ENCODE measurements at places on chromosomes 3 and 15.

- DNase-seq: no peak
These were observed 50.8 kb downstream of the LYSMD4 start for GRCh38 chr15:99682455-99682854.

- DNase-seq: no peak
These were observed 34.9 kb downstream of the FLNB start for GRCh38 chr3:58042947-58043707.

GRCh38 chr15:63082366-63082765 lies 39.3 kb upstream of the LACTB start:
- peak; percentile 32 for DNase-seq

- no peak for DNase-seq
These were observed 14.1 kb upstream of the EDC3 start for GRCh38 chr15:74709892-74710291.

GRCh38 chr3:97001611-97002010 lies 187.2 kb downstream of the EPHA6 start:
- DNase-seq: no peak

DNA sequence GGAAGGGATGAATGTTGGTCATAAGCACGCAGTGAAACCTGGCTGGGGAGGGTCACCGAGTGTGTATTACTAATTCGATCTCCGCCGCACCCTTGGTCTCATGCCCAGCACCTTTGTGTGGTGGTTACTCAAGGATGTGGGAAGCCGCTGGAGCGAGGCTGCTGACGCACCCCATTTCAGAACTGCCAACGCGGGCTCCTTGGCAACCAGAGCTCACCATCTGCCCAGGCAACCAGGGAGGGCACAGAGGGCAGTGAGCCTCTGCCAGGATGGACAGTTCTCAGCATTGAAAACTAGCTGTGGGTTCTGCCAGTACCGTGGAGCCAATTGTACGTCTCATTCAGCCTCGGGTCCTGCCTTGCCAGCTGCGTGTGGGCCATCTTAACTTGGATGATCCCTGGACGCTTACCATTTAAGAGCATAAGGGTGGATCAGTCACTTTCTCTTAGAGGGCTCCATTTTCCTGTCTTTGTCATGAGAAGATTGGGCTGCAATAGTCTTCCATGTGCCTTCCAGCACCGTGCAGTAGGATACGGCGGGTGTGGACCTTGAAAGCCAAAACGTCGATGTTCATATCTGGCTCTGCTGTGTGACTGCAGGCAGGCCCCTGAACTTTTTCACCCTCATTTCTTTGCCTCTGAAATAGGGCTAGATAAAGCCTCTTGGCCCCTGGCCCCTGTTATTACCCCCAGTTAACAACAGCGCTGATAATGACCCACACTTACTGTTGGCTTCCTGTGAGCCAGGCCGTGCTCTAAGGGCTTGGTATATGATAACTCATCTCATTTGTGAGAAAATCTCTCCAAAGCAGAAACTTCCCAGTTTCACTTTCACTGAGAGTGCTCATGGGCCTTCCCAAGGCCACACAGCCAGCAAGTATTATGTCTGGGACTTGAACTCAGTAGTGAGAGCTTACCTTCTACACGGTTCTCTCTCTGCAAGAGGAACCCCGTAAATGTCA lies 238.8 kb downstream of the OPA1 start:
- no peak for DNase-seq

GRCh38 chr3:13006216-13006990 lies 66.8 kb downstream of the IQSEC1 start:
- DNase-seq: no peak

- peak; percentile 58 for DNase-seq
These were observed 25.4 kb upstream of the SLC25A26 start for GRCh38 chr3:66195347-66195783.

GRCh38 chr3:119967353-119968006 lies 126.8 kb downstream of the GSK3B start:
- no peak for DNase-seq

GRCh38 chr3:39327746-39328349 lies 1.7 kb upstream of the CCR8 start:
- DNase-seq: no peak

DNA sequence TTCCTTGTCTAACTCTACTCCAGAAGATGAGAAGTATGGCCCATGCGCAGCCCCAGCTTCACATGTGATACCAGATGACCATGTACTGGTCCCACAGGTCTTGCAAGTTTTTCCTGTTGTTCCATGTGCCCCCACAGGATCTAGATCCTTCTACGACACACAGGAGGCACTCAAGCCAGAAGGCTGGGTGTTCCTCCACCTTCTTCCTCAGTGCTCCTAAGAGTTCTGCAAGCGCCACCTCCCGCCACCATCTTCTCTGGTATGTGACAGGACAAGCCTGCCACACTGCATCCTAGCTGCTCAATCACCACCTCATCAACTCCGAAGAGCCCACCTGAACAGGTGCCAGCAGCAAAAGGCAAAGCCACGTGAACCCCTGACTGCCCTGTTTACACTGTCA lies 43.1 kb downstream of the XXYLT1 start:
- DNase-seq: peak; percentile 17

- no peak for DNase-seq
These were observed 255.3 kb upstream of the IL12A start for GRCh38 chr3:159733194-159733860.

DNA sequence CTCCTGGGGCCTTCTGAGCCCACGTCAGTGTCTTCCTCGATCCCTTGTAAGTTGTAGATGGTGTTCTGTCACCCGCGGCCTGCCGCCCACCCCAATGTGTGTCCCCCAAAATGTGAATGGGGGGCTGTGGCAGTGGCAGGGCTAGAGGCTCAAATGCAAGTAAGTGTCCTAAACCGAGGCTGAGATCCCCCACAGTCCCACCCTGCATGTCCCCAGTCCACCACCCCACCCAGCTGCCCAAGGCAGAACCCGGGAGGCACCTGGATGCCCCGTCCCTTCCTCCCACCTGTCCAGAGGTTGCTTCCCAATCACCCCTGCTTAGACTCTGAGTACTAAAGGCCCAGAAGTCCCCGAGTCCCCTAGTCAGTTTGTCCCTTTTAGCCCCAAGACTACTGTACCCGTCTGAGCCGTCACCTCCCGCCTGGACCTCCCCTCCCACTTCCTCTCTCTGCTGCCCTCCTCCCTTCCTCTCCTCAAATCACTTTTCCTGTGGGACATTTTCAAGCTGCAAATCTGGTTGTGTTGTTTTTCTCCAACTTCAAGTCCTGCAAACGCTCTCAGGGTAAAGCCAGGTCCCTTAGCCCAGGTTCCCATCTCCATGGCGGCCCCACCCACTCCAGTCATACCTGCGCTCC lies 11.8 kb upstream of the PLXND1 start:
- no peak for DNase-seq

DNA sequence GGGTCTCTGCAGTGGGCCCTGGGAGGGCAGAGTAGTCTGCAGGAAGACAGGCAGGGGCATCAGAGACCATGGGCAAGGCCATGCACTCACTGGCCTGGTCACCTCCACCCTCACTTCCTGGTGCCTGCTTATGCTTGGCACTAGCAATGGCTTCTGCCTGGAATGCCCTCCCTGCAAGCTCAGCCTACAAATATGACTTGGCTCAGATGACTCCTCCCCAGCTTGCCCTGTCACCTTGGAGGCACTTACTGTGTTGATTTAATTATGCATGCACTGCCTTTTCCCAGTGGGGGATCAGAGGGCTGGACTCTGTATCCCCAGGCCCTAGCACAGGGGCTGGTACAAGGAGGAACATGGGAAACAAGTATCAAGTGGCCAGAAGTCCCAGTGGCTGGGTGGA lies 7.8 kb downstream of the C3orf18 start:
- no peak for DNase-seq

DNA sequence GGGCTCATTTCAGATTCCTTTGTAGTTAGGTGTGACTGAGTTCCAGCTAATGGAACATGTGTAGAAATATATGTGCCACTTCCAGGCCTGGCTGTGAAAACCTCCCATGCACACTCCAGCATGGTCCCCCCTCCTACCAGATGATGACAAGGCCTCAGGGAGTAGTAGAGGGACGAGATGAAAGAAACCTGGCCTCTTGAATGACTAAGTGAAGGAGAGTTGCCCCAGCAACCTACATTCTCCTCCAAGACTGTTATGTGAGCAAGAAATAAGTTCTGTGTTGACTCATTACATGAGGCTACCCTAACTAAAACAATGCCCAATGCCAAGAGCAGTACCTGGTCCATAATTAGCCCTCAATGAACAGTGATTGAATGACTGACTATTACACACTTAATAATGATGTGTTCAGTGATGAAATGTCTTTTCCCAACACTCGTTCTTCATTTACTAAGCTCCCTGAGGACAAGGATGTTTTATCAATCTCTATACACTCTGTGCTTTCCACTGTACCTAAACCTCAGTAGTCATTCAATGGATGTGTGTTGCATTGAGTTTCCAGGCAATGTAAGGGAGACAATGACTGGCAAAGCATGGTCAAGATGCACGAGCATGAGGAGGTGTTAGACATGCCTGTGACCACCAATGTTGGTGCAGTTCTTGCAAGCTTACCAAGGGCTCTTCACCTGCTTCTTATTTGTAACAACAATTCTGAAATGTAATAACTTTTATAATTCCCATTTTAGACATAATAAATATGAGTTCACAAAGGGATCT lies 62.0 kb upstream of the BCL6 start:
- no peak for DNase-seq

GRCh38 chr15:80240276-80240675 lies 11.7 kb downstream of the CTXND1 start:
- DNase-seq: no peak

- peak; percentile 76 for DNase-seq
These were observed 2.2 kb upstream of the DCAF1 start for GRCh38 chr3:51501833-51502561.

DNA sequence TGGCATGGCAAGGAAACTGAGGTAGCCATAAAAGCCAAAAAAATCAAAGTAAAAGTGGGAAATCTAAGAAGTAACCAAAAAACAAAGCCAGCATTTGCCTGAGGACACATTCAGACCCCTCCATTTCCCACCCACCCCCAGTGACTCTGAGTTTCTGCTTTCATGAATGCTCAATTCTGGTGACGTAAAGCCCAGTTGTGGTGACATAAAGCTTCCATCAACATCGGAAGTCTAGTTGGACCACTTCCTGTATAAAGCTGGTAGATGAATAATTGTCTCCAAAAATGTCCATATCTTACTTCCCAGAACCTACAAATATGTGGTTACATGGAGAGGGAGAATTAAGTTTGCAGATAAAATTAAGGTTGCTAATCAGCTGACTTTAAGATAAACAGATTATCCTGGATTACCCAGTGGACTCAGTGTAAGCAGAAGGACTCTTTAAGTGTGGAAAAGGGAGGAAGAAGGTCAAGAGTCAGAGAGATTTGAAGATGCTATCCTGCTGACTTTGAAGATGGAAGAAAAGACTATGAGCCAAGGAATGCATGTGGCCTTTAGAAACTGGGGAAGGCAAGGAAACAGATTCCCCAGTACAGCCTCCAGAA lies 62.0 kb upstream of the ST3GAL6 start:
- peak; percentile 10 for DNase-seq

GRCh38 chr3:151085889-151086483 lies 522 bp downstream of the MED12L start:
- peak; percentile 53 for DNase-seq

GRCh38 chr15:57376696-57377477 lies 582 bp downstream of the CGNL1 start:
- peak; percentile 45 for DNase-seq

DNA sequence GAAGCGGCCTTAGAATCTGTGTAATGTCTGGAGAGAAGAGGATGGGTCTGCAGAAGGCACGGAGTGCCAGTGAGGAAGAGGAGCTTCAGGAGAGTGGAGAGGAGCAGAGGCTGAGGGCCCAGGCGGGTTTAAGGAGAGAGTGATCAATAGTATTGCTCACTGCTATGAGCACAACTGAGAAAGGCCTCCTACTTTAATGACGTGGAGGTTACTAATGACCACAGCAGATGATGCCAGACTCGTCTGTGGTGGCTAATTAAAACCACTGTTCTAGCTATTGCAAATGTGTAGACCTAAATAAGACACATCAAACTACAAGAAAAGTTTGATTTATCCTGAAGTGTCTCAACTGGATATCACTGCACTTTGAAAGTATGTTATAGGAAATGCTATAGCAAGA lies 33.2 kb downstream of the MTMR10 start:
- no peak for DNase-seq

DNA sequence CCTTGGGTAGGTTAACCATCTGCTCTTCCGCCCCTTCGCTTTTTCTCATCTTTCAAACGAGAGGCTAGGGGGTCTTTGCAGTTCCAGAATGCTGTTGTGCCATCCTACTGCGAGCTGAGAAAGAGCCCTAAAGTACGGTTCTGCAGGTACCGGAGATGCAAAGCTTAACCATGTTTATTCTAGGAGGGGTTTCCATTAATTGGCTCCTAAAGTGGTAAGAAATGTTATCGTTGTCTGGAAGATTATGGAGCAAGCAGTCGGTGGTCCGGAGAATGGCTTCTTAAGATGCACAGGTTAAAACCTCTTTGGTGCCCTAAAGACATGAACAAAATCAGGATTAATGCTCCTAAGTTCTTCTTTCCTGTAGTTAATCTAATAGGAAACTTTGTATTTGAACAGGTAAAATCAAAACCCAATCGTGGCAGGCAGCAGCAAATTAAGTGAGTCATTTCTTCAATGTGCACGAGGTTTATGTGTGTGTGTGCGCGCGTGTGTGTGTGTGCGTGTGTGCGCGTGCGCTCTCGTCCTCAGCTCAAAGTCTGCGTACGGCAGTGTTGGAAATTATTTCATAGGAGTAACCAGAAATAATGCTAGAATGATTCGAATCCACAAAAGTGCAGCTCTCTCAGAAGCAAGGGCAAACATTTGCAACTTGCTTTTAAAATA lies 772 bp downstream of the FAM81A start:
- no peak for DNase-seq

GRCh38 chr15:66287461-66288057 lies 5.8 kb upstream of the DIS3L start:
- DNase-seq: no peak

DNA sequence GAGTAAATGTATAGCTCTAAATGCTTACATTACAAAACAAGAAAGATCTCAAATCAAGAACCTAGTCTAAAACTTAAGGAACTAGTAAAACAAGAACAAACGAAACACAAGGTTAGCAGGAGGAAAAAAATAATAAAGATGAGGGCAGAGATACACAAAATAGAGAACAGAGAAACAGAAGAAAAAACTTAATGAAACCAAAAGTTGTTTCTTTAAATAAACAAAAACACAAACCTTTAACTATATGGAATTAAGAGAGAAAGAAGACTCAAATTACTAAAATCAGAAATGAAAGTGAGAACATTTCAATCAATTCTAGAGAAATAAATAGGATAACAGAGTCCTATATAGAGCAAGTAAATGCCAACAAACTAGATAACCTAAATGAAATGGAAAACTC lies 59.6 kb downstream of the DLG1 start:
- no peak for DNase-seq

- no peak for DNase-seq
These were observed 401 bp downstream of the RAMAC start for GRCh38 chr15:82986442-82986780.

DNA sequence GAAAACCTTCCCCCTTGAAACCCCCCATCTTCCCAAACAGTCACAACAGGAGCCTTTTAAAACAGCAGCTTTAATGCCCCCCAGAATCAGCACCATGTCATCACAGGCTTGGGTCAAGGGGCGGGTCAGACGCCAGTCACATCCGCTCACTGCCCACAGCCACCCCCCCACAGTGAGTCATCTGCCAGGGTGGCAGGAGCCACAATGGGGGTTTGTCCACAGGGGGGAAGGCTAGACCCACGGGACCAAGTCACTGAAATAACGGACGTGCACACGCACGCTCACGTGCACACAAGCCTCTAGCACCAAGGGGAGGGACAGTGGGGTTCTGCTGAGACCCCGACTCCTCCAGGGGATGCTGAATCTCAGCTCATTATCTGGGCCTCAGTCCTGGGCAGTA lies 441 bp upstream of the UCN2 start:
- no peak for DNase-seq

- DNase-seq: no peak
These were observed 73.0 kb upstream of the PROK2 start for GRCh38 chr3:71857956-71858355.
